ENCODE measurements at places on chromosomes 2 and 18.

DNA sequence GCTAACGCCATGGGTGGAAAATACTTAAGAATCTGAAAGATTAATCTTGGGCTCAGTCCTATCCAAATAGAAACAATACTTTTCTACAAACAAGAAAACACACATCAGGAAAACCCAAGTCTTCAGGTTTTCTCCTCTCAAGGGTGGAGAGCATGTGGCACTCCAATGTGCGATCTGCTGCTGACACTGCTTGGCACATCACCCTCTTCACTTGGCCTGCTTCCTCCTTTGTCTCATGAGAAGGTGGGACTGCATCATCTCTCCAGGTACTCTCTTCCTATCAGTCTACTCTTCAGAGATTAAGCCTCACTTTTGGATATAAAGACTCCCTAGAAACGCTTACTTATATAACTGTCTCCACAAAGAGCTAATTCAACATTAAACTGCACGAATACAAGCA lies 26.4 kb downstream of the HDLBP start:
- DNase-seq = no peak

DNA sequence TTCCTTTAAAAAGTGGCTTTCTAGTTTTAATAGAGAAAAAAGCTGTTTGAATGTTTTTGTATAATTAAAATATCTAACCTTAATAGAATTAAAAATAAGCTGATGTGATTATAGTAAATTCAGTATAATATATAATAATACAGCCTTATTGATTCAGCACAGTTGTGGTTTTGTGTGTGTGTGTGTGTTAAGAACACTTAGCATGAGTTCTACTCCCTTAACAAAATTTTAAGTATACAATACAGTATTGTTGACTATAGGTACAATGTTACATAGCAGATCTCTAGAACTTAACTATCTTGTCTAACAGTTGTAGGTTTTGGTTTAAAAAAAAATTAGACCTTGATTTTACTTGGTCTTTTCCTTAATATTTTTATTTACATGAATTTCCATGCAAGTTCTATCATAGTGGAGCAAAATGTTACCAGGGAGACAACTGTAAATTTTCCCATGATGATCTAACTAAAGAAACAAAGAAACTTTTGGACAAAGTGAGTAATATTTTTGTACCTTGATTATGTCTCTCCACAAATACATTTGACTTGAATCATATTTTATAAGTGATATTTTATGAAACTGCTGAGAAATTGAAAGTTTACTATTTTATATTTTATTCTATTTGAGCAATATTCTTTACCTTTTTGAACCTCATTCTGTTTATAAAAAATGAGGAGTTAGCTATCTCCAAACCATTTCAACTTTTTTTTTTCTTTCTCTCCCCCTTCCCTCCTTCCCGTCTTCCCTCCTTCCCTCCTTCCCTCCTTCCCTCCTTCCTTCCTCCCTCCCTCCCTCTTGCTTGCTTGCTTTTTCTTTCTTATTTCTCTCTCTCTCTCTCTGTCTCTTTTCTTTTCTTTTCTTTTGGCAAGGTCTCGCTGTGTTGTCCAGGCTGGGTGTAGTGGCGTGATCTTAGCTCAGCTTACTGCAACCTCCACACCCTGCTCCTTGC lies 46.3 kb downstream of the ZC3H6 start:
- peak; percentile 12 for DNase-seq

GRCh38 chr2:60759654-60760053 lies 3.6 kb downstream of the PAPOLG start:
- DNase-seq = no peak

GRCh38 chr18:63832470-63832869 lies 55.0 kb upstream of the SERPINB2 start:
- no peak for DNase-seq

DNA sequence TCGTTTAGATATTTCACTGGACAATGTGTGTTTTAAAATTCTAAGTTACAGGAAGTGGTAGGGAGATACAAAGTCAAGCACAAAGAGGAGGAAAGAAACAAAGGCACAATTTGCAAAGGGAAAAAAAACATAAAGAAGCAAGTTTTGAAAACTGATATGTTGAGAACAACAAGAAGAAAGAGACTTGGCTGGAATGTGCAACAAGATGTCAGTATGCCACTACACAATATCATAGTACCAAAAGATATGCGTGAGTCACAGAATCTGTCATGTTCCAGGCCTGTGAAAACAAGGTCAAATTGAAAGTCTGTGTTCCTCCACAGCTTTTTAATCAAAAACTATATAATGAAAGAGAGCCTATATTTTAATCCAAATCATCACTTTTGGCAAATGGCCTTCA lies 12.0 kb downstream of the EXOC6B start:
- DNase-seq = no peak

DNA sequence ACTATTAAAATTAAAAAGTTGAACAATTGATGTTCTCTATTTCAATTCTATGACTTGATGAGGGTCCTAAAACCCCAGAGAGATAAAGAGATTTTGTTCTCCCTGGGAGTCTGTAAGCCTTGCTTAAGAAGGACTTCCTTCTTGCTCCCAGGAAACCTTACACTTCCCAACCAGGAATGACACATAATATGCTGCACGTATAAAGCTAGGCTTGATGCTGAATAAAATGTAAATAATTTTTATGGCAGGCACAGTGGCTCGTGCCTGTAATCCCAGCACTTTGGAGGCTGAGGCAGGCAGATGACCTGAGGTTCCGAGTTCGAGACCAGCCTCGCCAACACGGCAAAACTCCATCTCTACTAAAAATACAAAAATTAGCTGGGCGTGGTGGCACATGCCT lies 27.8 kb downstream of the SPIRE1 start:
- no peak for DNase-seq

DNA sequence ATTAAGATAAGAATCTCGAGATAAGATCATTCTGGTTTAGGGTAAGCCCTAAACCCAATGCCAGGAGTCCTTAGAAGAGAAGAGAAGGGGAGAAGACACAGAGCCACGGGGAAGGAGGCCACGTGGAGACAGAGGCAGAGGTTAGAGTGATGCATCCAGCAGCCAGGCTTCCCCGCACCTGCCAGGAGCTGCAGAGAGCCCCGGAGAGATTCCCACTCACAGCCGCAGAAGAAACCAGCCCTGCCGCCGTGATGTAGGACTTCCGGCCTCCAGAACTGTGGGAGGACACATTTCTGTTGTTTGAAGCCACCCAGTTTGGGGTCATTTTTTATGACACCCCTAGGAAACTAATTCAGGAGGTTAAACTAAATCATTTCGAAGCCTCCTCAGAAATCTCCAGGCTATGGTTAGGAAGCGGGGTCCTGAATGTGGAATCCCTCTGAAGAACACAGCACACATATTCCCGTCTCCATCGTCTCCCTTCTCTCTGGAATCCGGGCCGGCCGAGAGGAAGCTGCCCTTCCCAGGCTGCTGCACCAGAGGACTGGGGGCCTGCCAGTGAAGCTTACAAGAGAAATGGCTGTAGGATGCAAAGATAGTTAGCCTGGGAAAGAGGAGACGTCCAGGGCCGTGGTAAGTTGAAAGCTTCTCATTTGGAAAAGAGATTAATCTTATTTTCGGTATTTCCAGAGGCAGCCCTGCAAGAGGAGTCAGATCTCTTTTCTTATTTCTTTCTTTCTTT lies 156.6 kb downstream of the TWIST2 start:
- DNase-seq = no peak

GRCh38 chr2:12110074-12110473 lies 363.6 kb downstream of the LPIN1 start:
- DNase-seq = no peak

- DNase-seq = peak; percentile 13
Measured at GRCh38 chr18:21489119-21489750, 111.3 kb downstream of the ESCO1 start.

DNA sequence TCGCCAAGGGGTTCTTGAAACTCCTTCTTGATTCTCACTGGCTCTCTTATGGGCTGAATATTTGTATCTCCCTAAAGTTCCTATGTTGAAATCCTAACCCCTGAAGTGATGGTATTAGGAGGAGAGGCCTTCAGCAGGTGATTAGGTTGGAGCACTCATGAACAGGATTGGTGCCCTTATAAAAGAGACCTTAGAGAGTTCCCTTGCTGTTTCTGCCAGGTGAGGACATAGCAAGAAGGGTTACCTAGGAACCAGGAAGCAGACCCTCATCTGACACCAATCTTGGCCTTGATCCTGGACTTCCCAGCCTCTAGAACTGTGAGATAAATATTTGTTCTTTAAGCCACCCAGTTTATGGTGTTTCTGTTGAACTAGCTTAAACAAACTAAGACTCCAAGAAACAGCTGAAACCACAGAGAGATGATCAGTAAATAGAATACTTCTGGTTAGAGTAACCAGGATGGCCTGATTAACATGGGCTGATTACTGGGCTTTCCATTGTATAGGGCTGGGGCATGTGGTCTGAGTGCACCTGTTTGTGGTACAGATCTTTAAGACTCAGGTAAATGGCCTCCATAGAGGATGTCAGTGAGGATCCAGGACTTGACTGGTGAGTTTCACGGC lies 7.7 kb upstream of the CDC42EP3 start:
- DNase-seq = no peak

DNA sequence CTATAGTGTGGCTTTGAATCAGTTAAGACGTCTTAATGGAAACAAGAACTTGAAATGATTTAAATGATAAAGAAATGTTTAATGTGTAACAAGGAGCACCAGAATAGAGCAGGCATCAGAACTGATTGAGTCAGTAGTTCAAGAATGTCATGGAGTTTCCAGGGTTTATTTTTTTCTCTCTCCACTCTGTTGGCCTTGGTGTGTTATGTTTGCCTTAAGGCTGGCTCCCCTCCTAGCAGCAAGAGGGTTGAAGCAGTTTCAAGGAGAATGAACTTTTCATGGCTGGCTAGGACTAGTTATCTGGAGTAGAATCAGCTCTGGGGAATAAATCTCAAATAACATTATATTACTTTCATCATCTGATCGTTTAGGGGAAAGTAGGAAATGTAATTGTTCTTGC lies 13.4 kb upstream of the GLS start:
- no peak for DNase-seq

DNA sequence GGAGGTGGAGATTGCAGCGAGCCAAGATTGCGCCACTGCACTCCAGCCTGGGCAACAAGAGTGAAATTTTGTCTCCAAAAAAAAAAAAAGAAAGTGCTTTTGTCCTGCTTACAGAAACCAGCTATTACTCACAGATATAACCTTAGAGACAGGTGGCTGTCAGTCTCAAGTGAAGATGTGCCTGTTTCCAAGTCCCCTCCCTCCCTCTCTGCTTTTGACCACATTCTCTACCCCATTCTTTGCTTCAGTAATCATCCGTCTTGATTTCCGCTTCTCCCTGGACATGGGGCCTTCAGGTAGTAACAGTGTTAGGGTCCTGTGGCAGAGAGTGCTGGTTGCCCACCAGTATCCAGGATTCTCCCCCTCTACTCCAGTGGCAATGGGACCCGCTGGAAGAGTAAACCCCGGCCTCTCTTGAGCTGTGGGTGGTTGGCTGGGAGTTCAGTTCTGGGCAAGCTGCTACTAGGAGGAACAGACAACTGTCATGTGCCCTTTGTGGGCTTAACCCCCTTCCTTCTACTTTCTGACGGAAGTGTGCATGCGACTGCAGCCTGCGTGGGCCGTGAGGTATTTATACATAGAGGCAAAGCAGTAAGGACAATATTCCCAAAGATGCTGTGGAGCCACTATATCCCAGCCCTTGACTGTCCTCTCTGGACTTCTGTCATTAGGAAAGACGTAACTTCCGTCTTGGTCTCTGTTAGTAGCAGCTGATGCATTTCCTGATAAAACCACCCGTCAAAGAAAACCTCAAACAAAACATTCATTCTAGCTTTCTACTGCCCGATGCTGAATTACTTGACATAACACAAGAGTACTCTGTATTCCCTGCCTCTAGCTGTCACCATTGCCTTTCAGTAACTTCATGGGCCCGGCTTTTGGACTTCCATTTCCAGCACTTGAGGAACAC lies 17.8 kb downstream of the PDCL3 start:
- no peak for DNase-seq

GRCh38 chr2:148209603-148210002 lies 188.7 kb downstream of the MBD5 start:
- DNase-seq = no peak

GRCh38 chr2:146312899-146313298 lies 1531.9 kb upstream of the ACVR2A start:
- DNase-seq = no peak

- no peak for DNase-seq
Measured at GRCh38 chr2:14015113-14015630, 617.3 kb upstream of the LRATD1 start.

DNA sequence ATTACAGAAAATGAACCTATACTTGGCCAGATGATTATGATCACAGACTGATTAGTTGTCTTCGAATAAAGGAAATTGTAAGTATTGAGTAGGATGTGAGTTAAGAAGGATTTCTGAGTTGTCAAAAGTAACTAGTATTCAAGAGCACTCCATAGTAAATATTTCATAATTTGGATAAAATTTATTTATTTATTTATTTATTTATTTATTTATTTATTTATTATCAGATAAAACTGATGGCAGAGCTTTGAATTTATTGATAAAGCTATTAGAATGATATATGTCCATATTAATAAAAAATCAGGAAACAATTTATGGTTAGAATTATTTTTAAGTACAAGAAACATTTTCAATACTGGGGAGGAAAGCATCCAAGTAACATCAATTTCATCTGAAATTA lies 1634.1 kb downstream of the LRP1B start:
- DNase-seq = no peak

DNA sequence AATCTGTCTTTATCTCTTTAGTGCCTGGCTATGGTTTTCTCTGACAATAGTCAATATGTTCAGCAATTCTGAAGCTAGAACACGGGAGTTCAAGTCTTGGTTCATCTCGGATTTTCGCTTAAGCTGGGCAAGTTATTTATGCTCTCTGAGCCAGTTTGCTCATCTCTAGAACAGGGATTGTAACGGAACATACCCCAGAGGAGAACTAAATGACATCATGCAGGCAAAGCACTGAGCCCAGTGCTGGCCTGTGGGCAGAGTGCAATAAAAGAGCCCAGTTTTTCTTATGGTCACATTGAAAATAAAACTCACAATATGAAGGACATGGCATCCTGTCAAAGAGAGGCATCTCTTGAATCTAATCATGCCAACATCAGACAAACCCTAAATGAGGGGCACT lies 143.9 kb downstream of the ZBTB7C start:
- DNase-seq = no peak

DNA sequence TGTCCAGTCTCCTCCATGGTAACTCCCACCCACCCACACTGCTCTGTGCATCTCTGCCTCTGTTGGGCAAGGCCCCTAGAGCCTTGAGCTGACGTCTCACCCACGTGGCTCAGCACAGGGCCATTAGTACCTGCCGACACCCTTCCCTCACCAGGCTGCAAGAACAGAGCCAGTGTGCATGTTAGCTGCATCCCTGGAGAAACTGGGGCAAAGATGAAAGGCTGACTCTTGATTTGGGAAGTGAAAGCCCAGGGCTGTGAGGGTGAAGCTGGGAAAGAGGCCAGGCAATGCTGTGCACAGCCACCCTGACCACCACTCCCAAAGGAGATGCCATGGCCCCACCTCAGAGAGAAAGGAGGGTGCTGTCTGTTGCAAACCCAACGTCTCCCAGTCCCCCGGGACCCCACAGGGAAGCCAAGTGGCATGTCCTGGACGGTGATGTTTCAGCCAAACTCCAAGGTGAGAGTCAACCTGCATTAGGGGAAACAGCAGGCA lies 20.0 kb upstream of the HPCAL1 start:
- no peak for DNase-seq

Measured in smooth muscle cell of the brain vasculature (primary cell).